BJ (cell line): ENCODE measurements at places on chromosomes 1 and 21. TPM values are rescaled to one million over a fixed set of nuclear protein-coding genes. Genes with fewer than 3 reads are reported as not detected.
A peak's percentile ranks its signal among the peaks of the same experiment; 100 is the strongest.

Gene COL8A2
- polyA plus RNA-seq = 6.0 and 6.8 TPM in 2 replicates

Gene SMIM1
- 1.0 TPM in 2 replicates for polyA plus RNA-seq

Gene TACSTD2
- 0.16 and 0.18 TPM in 2 replicates for polyA plus RNA-seq

GRCh38 chr21:42218836-42219605 is at the start of gene ABCG1:
Gene ABCG1 (plus strand): TSS chr21:42219140. CDS start chr21:42219263, 123 bp downstream.
- DNase-seq = no peak

- DNase-seq = no peak
These were observed 19.3 kb downstream of the HAO2 start for GRCh38 chr1:119387858-119388257.

Gene FCER1A
- polyA plus RNA-seq = not detected in 2 replicates

Gene TTC39A
- polyA plus RNA-seq = 0.43 and 0.47 TPM in 2 replicates

Gene CATSPERE
- polyA plus RNA-seq = 0.20 and 0.65 TPM in 2 replicates

DNA sequence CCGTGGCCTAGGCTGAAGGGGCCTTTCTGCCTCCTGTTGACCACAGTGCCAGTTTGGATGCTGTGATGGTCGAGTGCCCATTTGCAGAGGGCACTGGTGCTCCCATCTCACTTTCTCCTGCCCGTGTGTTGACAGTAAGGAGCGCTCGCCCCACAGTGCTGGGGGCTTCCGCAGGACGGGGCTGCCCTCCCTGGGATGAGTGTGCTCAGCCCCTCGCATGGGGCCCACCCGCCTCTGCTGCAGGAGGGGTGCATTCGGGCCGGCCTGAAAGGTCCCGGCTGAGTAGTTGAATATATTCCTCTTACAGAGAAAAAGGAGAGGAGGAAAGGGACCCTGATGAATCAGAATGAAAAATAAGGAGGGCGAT is 37.3 kb downstream of the NTPCR start:
- no peak for DNase-seq

Gene SPRR1B
- not detected in 2 replicates for polyA plus RNA-seq

Gene EVA1C
- polyA plus RNA-seq = 9.6 and 12.2 TPM in 2 replicates

DNA sequence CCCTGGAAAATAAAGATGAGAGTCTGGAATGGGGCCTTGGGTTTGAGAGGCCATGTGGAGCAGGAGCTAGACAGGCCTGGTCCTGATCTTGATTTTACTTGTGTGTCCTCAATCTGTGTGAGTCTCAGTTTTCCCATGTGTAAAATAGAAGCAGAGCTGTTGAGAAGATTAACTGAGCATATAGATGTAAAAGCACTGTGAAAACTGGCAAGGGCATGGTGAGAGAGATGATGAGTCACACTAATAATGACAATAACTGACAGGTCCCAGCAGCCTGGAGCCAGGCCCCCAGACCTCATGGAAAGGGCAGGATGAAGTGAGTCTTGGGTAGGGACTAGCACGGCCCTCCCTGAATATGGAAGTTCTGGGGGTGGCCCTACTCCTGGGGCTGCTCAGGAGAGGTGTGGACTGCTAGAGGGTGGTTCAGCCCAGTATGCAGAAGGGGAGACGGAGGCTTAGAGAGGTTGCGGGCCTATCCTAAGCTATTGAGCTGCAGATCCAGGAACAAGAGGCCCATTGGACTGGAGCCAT is 2.8 kb upstream of the AHDC1 start:
- no peak for DNase-seq

- no peak for DNase-seq
These were observed 274.5 kb downstream of the CTH start for GRCh38 chr1:70685300-70686286.

Gene RHOU
- polyA plus RNA-seq = 0.42 and 0.63 TPM in 2 replicates

DNA sequence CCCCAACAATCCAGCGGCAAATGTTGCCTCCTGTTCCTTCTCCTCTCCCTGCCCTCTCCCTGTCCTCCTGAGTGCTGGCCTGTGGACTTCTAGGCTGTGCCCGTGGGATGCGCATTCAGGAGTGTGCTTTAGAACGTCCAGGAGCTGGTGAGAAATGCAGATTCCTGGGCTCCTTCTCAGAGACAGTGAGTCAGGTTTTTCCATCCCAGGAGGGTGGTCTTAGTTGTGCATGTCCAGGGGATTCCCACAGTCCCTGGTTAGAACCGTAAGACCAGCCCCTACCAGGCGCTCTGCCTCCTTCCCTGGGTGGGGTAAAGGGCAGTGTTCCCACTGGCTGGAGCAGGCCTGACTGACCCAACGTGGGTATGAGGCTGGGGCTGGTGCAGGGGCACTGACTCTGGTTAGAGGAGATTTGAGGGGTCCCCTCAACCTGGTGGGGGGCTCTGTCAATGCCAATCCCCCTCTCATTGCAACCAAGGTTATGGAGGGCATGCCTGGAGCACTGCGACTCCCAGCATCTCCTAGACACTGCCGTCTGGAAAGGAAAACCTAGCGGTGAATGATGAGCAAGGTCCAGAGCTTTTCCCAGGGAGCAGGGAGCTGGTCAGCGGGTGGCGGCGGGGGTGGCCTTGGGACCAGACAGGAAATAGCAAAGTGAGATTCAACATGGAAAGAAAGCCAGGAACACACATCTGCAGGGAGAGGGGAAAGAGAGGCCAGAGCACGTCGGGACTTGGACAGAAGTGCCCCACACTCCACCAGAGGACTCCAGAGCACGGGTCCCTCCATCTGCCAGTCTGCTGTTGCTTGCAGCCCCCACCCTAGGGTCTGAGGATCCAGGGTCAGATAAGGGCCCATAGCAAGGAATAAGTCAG is 38.5 kb downstream of the HSPG2 start:
- no peak for DNase-seq

GRCh38 chr1:85111695-85112094 is 63.4 kb upstream of the MCOLN3 start:
- no peak for DNase-seq

DNA sequence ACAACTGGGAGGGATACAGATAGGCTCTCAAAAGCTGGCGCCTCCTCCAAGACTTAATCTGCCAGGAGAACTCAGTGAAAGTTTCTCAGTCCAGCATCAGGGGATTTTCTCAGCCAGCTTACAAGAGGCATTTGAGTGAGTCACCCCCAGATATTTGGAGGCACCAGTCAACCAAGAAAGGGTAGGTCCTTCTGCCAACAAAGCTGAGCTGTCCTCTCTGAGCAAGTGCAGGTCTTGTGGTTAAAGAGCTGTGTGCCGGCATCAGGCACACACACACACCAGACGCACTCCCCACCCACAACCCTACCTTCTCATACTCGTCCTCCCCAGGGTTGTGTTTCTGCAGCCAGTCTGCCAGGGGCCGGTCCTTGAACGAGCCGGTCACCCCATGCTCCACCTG is 27.0 kb upstream of the PPP1R15B start:
- DNase-seq = peak; percentile 94

DNA sequence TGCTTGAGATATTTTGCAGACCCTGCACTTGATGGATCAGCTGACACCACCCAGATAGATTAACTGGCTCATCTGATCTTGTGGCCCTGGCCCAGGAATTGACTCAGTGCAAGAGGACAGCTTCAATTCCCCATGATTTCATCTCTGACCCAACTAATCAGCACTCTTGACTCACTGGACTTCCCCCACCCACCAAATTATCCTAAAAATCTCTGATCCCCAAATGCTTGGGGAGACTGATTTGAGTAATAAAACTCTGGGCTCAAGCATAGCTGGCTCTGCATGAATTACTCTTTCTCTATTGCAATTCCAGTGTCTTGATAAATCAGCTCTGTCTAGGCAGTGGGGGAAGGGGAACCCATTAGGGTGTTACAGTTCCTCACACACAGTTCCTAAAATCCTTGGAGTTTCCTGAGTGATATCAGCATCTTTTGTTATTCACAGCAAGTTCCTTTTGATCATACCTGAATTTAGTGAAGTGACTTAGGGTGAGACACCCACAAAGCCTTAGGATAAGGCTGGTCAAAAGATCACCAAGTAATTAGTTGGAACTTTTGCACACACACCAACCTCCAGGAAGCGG is 104.2 kb downstream of the COP1 start:
- no peak for DNase-seq

Gene LORICRIN
- not detected in 2 replicates for polyA plus RNA-seq

- DNase-seq = no peak
These were observed 4.7 kb downstream of the DDI2 start for GRCh38 chr1:15621975-15622374.

DNA sequence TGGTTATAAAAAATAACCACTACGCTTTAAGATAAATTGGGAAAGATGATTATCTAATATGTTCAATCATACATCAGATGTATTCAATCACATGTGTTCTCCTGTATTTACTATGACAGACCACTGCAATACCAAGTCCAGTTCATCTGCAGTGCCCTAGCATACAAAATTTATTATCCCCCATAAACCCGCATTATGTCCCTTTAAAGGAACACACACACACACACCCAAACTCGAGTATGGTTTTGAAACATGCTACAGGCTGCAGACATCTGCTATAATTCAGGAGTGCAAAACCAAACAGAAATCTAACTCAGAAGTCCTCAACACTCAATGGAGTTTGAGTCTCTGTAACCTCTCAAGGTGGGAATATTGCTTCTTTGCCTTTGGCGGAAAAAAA is 14.9 kb downstream of the ODF2L start:
- no peak for DNase-seq

GRCh38 chr1:111481387-111482221 is 7.8 kb downstream of the C1orf162 start:
- DNase-seq = no peak

Gene SLC1A7
- 0.20 and 0.63 TPM in 2 replicates for polyA plus RNA-seq

DNA sequence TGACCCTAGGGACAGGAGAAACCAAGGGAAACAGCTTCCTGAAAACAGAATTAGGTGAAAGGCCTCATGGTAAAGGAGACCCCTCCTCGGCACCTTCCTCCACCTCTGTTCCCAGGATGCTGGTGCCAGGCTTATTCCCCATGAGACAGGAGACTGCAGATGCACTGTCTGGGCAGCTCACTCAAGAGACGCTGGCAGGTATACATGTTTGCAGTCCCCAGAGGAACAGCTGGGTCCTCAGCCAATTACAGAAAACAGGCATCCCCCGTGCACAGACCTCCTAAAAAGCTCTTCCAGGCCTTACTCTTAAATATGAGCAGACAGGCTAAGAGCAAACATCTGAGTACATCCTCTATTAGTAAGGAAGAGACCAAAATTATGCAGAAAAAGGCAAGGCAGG is 6.5 kb downstream of the CCSAP start:
- DNase-seq = no peak

- DNase-seq = no peak
These were observed 65.7 kb downstream of the ST6GALNAC3 start for GRCh38 chr1:76140227-76140626.

DNA sequence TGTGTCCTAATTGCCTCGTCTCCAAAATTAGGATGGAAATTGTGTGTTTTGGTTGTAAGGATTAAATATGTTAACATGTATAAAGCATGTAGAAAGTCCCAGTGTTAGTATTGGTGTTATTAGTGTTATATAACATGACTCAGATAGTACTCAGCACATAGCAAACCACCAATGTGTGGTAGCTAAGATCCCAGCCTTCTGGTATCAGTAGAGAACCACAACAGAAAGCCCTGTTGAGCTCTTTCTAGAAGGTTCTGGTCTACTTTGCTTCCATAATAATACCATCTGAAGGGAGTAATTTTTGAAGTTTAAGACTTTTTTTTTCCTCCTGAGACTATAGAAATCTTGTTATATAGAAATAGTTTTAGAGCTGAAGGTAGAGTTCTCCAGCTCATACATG is 259.3 kb upstream of the SGIP1 start:
- DNase-seq = no peak

DNA sequence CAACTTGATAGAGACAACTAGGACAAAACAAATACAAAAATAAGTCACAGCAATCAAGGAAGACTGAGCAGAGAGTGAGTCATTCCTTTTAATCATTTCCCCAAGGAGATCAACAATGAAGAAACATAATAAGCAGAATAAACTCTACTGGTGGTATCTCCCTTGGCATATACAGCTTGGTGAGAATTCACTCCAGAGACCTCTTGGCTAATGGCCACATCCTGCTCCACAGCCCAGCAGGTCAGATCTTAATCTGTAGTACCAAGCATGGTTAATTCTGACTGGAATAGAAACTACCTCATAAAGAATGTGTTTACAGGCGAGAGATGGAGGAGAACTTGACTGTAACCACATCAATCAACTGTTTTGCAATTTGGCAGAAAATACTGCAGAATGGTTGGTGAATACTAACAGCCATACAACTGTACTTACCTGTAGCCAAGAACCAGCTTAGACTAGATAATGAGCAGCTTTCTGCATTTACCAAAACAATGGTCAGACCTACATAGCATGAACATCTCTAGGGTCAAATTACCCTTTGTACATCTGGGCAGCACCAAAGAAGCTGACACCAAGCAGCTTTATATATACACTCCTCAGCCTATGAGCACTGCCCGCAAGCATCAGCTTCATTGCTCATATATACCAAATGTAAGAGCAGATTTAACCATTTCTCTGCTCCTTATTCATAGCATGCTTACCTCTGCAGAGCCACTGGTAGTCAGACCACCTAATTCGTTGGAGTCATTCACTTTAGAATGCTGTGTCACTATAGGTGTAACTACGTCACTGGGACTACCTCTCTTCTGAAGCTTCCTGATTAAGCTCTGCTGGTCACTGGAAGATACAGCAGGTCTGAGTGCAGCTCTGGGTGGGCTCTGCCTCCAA is 51.0 kb downstream of the KIAA0319L start:
- DNase-seq = peak; percentile 50

- DNase-seq = peak; percentile 91
These were observed 23.1 kb upstream of the TNFRSF1B start for GRCh38 chr1:12143631-12144155.

Gene TMEM50B
- 23.5 and 32.1 TPM in 2 replicates for polyA plus RNA-seq

Gene TEX38
- 0.07 TPM in 1 of 2 replicates, not detected in the other for polyA plus RNA-seq

DNA sequence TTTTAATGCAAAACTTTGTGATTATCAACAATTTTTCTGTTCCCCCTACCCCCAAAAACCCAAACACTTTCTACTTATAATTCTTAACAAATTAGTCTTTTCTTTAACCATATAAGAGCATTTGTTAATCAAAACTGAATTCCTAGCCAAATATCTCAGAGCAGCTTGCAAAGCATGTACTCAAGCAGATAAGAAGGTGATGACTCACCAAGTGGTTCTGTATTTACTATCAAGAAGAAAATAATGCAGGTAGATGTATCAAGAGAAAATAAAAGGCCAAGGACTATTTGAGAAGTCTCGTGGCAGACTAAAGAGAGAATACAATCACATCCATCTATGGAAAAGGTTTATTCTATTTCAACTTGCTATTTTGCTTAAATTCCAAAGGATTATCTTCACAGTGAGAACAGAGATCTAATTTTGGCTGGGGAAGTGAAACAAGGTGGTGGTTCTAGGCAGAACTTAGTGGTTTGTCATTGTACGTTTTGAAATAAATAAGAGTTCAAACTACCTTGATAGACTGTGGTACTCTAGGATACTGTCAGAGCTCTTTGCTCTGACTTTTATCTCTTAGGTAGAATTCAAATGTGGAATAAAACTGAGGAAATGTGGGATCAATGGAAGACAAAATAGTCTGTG is 94.7 kb upstream of the NRIP1 start:
- no peak for DNase-seq

Gene SLC5A3
- 1.9 and 4.5 TPM in 2 replicates for polyA plus RNA-seq
